ENCODE measurements at places on chromosomes 2 and 18. TPM values are rescaled to one million over a fixed set of nuclear protein-coding genes. Genes with fewer than 3 reads are reported as not detected.
A peak's percentile ranks its signal among the peaks of the same experiment; 100 is the strongest.

DNA sequence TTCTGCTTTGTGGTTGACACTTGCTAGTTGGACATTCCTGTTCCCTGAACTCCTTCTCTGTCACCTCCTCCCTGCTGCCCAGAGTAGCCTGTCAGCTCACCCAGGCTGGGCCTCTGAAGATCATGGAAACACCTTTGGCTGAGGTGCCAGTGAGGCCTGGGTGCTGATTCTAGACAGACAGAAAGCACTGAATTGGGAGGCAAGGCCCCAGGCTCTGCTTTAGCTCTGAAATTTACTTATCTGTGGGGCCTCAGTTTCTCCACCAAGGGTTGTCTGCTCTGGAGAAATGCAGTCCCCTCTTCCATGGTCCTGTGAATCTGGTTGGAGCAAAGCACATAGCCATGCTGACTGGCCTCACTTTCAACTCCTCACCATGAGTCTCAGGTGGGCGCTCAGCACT is 104.6 kb upstream of the SIX3 start:
- DNase-seq = no peak

GRCh38 chr2:152465541-152465940 is 130.6 kb downstream of the FMNL2 start:
- no peak for DNase-seq

Gene UGT1A7
- total RNA-seq = not detected

- no peak for DNase-seq
Observed at GRCh38 chr18:44557616-44558151, 123.0 kb upstream of the SETBP1 start.

DNA sequence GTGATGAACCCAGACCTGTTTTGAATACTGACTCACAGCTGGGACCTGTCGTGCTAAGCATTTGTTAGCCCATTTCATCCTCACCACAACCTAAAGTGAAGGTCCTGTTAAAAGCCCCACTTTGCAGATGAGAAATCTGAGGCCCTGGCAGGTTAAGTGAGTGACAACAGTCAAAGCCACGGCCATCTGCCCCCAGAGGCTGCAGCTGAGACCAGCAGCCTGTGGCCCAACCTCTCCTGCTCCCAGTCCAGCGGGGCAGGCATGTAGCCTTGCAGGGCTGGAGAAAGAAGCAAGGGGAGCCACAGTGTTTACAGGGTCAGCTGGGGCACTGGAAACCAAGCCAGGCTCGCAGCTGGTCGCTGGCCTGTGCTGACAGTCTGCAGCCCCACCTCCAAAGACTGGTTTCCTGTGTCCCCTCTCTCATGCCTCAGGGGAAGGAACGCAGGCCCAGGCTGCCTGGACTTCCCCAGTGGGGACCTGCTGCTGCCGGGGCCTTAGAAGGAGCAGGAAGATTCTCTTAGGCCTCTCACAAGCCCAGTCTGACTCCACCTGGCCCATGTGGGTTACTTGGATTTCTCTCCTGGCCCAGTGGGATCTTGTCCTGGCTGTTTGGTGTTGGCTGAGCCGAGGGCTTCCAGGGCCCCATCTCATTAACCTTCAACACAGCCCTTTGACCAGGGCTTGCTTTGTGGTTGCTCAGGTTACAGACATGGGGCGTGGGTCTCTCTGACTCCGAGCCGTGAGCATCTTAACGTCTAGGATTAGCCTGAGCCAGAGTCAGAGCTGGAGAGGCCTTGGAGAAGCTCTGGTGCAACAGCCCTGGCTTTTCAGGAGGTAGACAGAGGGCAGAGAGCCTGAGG is 1.7 kb downstream of the INPP5D start:
- DNase-seq = peak; percentile 57

- no peak for DNase-seq
Observed at GRCh38 chr18:69951182-69951581, 3.5 kb upstream of the CD226 start.

Gene IL36A
- not detected for total RNA-seq

DNA sequence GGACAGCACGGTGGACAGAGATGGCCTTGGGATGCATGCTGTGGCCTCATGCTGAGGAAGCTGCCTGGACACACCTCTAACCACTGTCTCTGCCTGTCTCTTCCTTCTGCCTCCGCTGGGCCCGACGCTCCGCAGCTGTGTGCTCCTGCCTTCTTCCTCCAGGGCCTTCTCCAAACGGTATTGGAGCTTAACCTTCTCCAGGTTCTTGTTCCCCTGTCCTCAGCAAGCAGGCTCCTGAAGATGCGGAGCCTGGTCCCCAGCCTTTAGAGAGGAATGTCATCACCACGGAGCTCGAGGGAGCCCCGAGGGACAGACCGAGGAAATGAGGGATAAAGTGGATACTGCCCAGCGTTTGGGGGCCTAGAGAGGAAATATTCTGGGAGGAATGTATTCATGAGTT is 155.1 kb downstream of the DYSF start:
- no peak for DNase-seq

Data from activated CD4-positive, alpha-beta memory T cell treated with anti-CD3 and anti-CD28 coated beads, Interleukin-2, amount 10 ng/mL, durations not matched to agents 7 days and 5 days (primary cell).